ENCODE measurements at places on chromosomes 2 and 18. TPM values are rescaled to one million over a fixed set of nuclear protein-coding genes. Genes with fewer than 3 reads are reported as not detected.

The HOXD8 gene
- not detected for total RNA-seq

The TMEM247 gene
- 4.7 TPM for total RNA-seq

The TTR gene
- total RNA-seq: 0.53 TPM

- DNase-seq: no peak
Measured at GRCh38 chr18:78784861-78785260, 194.8 kb upstream of the SALL3 start.

Measured in K562 (cell line).